ENCODE measurements at places on chromosomes 3 and 15.
A peak's percentile ranks its signal among the peaks of the same experiment; 100 is the strongest.

DNA sequence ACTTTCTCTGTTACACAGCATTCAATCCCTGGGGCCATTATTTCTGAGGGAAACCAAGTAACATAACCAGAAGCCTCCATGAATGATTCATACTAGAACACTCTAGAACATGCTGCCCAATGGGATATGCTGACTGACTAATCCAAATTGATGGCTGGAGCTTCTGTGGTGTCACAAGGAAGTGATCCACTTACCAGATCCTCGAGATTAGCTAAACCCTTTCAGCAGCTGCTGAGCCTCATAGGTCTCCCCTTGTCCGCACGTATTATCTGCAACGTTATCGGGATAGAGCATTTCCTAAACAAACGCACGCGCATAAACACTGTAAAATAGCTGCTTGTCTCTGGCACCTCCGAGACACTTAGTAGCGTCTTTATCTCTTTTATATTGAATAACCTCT is 61.2 kb upstream of the PROK2 start:
- no peak for DNase-seq

- peak; percentile 87 for DNase-seq
These were observed 10.5 kb upstream of the PRKCD start for GRCh38 chr3:53150247-53151085.

- DNase-seq = no peak
These were observed 103.6 kb upstream of the ICE2 start for GRCh38 chr15:60582370-60583036.

DNA sequence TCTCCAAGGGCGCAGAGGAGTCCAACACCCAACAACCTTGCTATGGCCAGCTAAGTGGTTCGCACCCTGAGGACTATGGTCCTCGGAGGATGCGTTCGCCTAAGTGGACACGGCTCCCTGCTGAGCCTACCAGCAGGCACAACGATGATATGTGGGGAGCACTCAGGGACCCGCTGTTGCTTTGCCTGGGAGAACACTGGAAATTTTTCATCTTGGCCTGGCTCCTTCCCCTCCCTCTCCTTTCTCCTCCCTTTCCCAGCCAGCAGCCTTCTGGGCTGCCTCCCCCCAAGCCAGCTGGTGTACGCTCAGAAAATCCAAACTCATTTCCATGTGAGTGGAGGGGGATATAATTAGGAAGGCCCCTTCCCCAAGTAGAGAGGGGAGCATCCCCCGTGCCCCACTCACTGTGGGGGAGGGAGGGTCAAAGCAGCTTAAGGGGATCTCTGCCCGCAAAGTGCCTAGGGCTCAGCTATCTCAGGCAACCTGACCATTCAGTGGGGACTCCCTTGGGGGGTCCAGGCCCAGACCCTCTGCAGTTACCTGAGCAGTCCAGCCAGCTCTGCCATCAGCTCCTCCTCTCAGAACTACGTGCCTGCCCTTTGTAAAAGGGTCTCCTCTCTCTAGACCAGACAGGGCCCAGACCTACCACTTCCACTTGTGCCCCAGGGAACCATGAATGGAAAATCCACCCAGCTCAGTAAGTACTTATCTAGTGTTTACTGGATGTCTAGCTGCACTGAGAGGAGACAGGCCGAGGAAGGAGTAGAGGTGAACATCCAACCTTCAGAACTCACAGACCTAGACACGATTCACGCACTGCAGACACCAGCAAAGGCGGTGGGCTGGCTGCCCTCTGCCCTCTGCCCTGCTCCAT is 742 bp upstream of the SEMA7A start:
- DNase-seq = no peak

- DNase-seq = peak; percentile 45
These were observed 54.5 kb upstream of the CHRNA7 start for GRCh38 chr15:31975830-31976229.

- peak; percentile 45 for DNase-seq
These were observed 7.1 kb upstream of the FMN1 start for GRCh38 chr15:33201491-33202231.

DNA sequence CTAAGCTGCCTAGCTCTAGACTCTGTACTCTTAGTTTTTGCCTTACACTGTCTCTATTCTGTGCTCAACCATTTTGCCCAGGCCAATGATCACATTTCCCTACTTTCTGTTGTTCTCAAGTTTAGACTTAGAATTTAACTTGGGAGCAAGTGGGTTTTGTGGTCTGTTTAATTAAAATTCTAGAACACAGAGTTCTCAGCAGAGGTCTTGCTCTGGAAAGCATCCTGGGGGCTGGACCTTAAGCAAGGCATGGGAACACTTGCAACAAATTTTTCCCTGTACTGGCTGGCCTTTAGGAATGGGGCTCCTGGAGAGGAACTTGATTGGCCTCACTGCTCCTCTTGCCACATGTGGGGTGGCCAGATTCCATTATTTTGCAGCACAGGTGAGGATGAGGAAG is 236.3 kb upstream of the LRTM1 start:
- no peak for DNase-seq

GRCh38 chr15:74569731-74570070 is 28.7 kb downstream of the ARID3B start:
- no peak for DNase-seq

- no peak for DNase-seq
These were observed 70.6 kb upstream of the SNRK start for GRCh38 chr3:43215663-43216275.

- no peak for DNase-seq
These were observed 193.1 kb downstream of the TNIK start for GRCh38 chr3:171267104-171267503.

GRCh38 chr15:69976366-69976994 is 121.2 kb downstream of the TLE3 start:
- DNase-seq = peak; percentile 49

- peak; percentile 54 for DNase-seq
These were observed 21.4 kb upstream of the NR2C2 start for GRCh38 chr3:14925729-14926591.

DNA sequence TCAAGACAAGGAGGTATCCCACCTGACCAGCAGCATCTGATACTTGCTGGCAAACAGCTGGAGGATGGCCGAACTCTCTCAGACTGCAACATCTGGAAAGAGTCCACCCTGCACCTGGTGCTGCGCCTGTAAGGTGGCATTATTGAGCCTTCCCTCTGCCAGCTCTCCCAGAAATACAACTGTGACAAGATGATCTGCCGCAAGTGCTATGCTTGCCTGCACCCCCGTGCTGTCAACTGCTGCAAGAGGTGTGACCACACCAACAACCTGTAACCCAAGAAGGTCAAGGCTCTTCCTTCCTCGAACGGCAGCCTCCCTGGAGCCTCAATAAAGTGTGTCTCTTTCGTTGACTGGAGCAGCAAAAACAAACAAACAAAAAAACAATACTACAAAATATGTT is 2.2 kb upstream of the SLC4A7 start:
- no peak for DNase-seq

- peak; percentile 58 for DNase-seq
These were observed 372.3 kb upstream of the IL12A start for GRCh38 chr3:159616234-159616825.

- DNase-seq = no peak
These were observed 104.3 kb upstream of the MEIS2 start for GRCh38 chr15:37204692-37205091.

- DNase-seq = no peak
These were observed 110.9 kb downstream of the EDEM1 start for GRCh38 chr3:5298453-5298852.

- DNase-seq = no peak
These were observed 1.0 kb downstream of the SHOX2 start for GRCh38 chr3:158105119-158105709.

GRCh38 chr3:150114873-150115540 is 144.3 kb upstream of the PFN2 start:
- DNase-seq = no peak

DNA sequence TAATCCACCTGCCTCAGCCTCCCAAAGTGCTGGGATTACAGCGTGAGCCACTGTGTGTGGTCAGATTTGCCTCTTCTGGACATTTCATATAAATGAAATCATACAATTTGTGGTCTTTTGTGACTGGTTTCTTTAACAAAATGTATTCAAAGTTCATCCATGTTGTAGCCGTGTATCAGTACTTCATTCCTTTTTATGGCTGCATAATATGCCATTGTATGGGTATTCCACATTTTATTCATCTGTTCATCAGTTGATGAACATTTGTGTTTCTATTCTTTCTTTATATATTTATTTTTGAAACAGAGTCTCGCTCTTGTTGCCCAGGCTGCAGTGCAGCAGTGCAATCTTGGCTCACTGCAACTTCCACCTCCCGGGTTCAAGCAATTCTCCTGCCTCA is 25.8 kb downstream of the WDR76 start:
- no peak for DNase-seq

- no peak for DNase-seq
These were observed 82.0 kb downstream of the TIGIT start for GRCh38 chr3:114375608-114376421.

GRCh38 chr15:71325481-71325880 is 210.2 kb downstream of the THSD4 start:
- no peak for DNase-seq

GRCh38 chr3:183779896-183780465 is 45.4 kb downstream of the MAP6D1 start:
- no peak for DNase-seq

GRCh38 chr15:99435877-99436541 is 129.8 kb upstream of the MEF2A start:
- DNase-seq = peak; percentile 64

- no peak for DNase-seq
These were observed 36.5 kb downstream of the SLC12A6 start for GRCh38 chr15:34301058-34301457.

- DNase-seq = no peak
These were observed 105.6 kb upstream of the TGFBR2 start for GRCh38 chr3:30500666-30501399.

DNA sequence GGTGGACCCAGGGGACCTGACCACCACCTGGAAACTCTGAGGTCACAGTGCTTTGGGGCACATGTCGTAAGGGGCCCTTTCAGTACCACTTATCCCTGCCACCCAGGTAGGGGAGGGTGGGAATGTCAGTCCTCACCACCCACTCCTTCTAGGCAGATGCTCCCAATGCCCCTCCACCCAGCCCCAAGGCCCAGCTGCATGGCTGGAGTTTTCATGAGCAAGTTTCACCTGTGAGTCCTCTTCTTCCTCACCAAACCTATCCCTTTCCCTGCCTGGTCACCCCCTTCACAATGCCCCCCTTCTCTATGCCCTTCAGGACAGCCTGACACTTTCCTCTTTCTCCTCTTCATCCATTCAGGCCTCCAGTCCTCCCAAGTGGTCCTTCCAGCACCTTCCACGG is 9.8 kb downstream of the FAM174B start:
- no peak for DNase-seq

GRCh38 chr3:57852896-57853295 is 96.8 kb downstream of the SLMAP start:
- no peak for DNase-seq

DNA sequence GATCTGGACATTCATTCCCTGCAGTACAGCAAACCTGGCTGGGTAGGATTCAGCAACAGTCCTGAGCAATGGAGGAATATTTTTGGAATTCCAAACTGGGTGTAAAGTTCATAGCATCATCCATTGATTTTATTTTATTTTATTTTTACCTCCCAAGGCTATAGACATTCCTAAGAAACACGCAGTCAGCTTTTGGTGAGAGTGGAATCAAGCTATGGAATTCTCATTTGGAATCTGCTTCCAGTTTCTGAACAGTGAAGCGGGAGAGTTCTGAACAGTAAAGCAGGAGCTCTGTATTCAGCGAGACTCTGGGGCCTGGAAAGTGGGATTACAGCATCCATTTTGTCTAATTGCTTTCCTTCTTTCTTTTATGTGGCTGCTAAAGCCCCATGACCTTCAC is 1.4 kb upstream of the PDZRN3 start:
- DNase-seq = no peak

GRCh38 chr3:29635888-29636287 is 355.0 kb downstream of the RBMS3 start:
- DNase-seq = no peak

- DNase-seq = no peak
These were observed 86.4 kb upstream of the ARRDC4 start for GRCh38 chr15:97874139-97874538.

DNA sequence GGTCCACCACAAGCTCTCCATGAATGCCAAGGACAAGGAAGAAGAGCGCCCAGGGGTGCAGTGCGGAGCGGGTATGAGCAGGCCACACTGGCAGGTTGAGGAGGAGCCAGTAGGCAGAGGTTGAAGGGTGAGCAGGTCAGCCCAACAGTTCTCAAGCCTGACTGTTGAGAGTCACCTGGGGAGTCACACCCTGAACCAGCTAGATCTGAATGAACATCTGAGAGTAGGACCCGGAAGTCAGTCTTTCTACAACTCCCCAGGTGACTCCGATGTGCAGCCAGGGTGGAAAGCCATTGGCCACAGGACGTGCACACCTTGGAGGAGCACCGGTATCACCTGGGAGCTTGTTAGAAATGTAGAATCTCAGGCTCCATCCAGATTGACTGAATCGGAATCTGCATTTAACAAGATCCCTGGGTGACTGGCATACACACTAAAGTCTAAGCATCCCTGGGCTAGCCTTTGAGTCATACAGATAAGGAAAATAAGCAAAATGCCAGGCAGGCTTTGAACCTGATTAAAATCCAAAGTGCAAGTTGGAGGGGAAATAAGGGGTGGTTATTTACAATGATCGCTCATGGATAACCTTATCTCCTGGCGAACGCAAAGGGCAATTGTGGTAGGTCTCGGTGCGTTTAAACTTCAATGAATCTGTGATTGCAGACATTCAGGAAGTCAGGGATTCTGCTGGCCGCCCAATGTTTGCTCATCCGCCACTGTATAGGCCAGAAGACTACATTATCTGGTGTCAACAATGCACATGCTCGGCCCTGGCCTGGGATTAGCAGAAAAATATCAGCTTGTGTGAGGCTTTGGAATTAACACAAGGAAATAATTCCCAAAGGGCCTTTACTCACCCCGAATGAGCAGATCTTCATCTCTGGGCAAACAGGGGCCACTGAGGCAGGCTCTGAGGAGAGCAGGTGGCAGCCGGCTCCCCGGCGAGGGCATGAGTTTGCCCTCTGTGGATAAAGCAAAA is 11.7 kb upstream of the LYZL4 start:
- DNase-seq = peak; percentile 18

GRCh38 chr3:186888569-186888968 is 41.8 kb upstream of the ST6GAL1 start:
- no peak for DNase-seq

GRCh38 chr3:160038862-160039562 is 50.4 kb downstream of the IL12A start:
- DNase-seq = no peak

DNA sequence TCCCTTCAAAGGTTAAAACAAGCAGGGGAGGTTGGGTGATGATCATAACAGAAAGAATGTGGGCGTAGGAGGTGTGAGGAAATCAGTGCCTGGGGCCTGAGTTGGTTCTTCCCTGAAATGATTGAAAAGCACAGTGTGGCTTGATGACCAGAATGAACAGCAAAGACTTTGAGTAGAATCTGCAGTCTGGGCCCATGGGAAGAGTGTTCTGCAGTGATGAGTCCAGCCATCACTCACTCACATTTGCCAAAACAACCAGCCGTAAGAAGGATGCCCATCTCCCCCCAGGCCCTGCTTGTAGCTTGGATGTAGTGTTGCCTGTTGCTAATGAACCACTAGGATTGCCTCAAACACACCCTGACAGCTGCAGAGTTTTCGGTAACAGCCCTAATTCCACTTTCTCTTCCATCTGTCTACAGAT is 67.9 kb downstream of the VGLL3 start:
- no peak for DNase-seq
